WTC11 (cell line): ENCODE measurements at places on chromosomes 11 and 22.

DNA sequence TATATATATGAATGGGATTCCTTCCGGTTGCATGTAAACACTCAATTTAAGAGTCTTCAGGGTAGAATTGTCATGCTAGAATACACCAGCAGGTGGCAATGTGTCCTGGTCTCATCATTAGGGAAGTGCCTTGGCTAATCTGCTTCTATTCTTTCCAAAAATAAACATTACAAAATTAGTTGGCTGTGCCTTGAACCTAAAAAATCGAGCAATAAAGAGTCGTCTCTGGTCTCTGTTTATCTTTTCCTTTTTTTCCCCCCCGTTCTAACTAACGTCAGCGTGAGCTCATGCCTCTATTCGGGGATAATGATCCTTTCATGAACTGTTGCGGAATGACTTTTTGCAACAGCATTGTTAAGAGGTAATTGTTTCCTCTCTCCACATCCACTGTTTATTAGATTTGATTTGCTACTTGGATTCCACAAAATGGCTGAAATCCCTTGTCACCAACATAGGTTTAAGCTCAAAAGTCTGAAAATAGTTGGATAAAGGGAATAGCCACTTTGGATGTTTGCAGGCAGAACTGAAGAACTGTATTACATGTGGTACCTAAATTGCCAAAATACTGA is 1.2 kb upstream of the ARHGEF12 start:
- H3K27ac ChIP-seq, result 0 out of 2 replicates have a peak overlapping the region, but pooled peaks have one; percentile 79
- H3K4me3 ChIP-seq, result peak overlapping the region; percentile 78
- peak; percentile 29 for DNase-seq
- peaks cover 29% of the 10 kb centered on the region for H3K4me1 ChIP-seq

GRCh38 chr22:37929390-37929789 is 23.3 kb downstream of the MICALL1 start:
- H3K4me3 ChIP-seq, result no peak overlapping the region
- H3K27me3 ChIP-seq, result no peaks in the 10 kb centered on the region; the same call in 1 of the 2 replicates
- no peak for DNase-seq
- H3K27ac ChIP-seq, result no peak overlapping the region
- H3K36me3 ChIP-seq, result peaks cover 17% of the 10 kb centered on the region
- H3K4me1 ChIP-seq, result peaks cover 3% of the 10 kb centered on the region

- H3K4me1 ChIP-seq, result peaks cover 43% of the 10 kb centered on the region
- peak overlapping the region; percentile 98 for H3K27ac ChIP-seq
- no peak for DNase-seq
- H3K36me3 ChIP-seq, result peaks cover 9% of the 10 kb centered on the region
- H3K4me3 ChIP-seq, result peak overlapping the region; percentile 45; the same call in 1 of the 2 replicates
- H3K27me3 ChIP-seq, result no peaks in the 10 kb centered on the region
Observed at GRCh38 chr22:41288245-41288946, 2.4 kb upstream of the RANGAP1 start.

DNA sequence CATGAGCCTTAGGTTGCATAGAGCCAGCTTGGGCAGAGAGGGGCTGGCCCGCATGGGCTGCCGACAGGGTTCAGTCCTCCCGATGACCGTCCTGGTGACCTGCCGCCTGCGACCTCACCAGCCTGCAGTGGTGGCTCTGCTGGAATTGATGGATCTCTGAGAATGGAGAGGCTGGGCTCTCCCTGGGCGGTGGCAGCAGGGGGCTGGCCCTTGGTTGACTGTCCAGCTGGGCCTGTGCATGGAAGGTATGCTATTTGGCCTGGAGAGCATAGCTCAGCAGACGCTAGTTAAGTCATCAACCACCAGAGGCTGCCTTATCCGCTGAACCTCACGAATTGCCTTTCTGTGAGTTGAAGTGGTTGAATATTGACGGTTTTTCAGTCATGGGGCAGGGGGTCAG is 19.7 kb downstream of the GRAMD4 start:
- 0 out of 2 replicates have a peak overlapping the region, but pooled peaks have one; percentile 30 for H3K27ac ChIP-seq
- no peaks in the 10 kb centered on the region; the same call in 1 of the 2 replicates for H3K36me3 ChIP-seq
- DNase-seq, result no peak
- peaks cover 11% of the 10 kb centered on the region for H3K4me1 ChIP-seq
- H3K27me3 ChIP-seq, result no peaks in the 10 kb centered on the region; the same call in 1 of the 2 replicates

- no peaks in the 10 kb centered on the region for H3K36me3 ChIP-seq
- no peaks in the 10 kb centered on the region; the same call in 1 of the 2 replicates for H3K27me3 ChIP-seq
- H3K27ac ChIP-seq, result no peak overlapping the region
- DNase-seq, result no peak
Observed at GRCh38 chr11:10725114-10725906, 25.7 kb upstream of the CTR9 start.

GRCh38 chr11:44607319-44607962 is 42.0 kb downstream of the CD82 start:
- H3K36me3 ChIP-seq, result no peaks in the 10 kb centered on the region
- peaks cover 8% of the 10 kb centered on the region; the same call in 1 of the 2 replicates for H3K4me1 ChIP-seq
- no peak overlapping the region for H3K4me3 ChIP-seq
- no peak for DNase-seq
- no peaks in the 10 kb centered on the region for H3K27me3 ChIP-seq

DNA sequence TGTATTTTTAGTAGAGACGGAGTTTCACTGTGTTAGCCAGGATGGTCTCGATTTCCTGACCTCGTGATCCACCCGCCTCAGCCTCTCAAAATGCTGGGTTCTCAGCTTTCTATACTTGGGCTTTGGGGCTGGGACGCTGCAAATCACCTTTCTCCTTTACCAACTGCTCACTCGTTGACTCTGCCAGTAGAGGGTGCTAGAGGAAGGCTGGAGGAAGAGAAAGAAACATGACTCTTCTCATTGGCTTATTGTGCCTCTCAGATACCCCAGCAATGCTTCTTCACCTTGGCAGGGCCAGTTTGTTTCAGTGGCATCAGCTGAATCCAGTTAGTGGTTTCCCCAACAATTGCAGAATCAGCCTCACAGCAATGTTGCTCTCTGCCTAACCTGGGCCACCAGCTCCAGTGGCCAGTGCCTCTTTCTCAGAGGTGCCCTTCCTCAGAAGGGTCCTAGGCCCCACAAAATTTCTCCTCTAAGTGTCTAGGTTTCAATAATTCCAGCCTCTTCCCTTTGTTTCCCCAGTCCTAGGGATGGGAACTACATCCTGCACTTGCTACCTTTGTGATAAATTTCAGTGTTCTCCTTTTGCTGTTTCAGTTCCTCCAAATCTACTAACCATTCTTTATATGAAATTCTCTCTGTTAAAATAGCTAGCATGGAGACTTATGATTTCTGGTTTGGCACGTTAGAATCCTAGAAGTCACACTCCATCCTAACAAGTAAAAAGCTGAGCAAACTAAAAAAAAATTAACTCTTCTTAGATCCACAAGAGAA is 71.5 kb upstream of the VSTM5 start:
- 0 out of 2 replicates have a peak, but pooled peaks cover 7% of the 10 kb centered on the region for H3K4me1 ChIP-seq
- peaks cover 2% of the 10 kb centered on the region; the same call in 1 of the 2 replicates for H3K27me3 ChIP-seq
- peaks cover 7% of the 10 kb centered on the region; the same call in 1 of the 2 replicates for H3K36me3 ChIP-seq
- peak; percentile 79 for DNase-seq
- H3K27ac ChIP-seq, result no peak overlapping the region

DNA sequence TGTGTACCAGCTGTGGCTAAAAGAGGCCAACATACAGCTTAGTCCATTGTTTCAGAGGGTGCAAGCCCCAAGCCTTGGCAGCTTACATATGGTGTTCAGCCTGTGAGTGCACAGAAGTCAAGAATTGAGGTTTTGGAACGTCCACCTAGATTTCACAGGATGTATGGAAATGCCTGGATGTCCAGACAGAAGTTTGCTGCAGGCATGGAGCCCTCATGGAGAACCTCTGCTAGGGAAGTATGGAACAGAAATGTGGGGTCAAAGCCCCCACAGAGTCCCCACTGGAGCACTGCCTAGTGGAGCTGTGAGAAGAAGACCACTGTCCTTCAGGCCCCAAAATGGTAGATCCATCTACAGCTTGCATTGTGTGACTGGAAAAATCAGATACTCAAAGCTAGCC is 42.2 kb upstream of the PTH start:
- H3K27me3 ChIP-seq, result peaks cover 6% of the 10 kb centered on the region; the same call in 1 of the 2 replicates
- DNase-seq, result no peak
- H3K27ac ChIP-seq, result no peak overlapping the region
- no peak overlapping the region for H3K4me3 ChIP-seq

DNA sequence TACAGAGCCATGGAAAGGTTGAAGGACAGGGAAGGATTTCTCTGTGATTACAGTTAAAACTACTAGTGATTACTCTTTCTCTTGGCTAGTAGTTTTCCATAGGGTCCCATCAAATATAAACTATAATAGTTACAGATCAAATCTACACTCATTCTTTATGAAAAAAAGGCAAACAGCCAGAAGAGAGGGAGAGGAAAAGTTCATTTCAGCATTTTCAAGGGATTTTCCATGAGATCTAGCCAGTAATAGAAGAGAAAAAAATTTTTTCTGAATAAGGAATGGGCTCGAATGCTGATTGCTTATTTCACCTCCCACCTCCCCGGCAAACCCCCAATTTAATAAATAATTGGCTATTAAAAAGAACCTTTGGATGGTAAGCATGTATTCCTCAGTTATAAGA is 74.8 kb upstream of the BLID start:
- no peak for DNase-seq
- no peaks in the 10 kb centered on the region for H3K36me3 ChIP-seq
- H3K27ac ChIP-seq, result no peak overlapping the region

DNA sequence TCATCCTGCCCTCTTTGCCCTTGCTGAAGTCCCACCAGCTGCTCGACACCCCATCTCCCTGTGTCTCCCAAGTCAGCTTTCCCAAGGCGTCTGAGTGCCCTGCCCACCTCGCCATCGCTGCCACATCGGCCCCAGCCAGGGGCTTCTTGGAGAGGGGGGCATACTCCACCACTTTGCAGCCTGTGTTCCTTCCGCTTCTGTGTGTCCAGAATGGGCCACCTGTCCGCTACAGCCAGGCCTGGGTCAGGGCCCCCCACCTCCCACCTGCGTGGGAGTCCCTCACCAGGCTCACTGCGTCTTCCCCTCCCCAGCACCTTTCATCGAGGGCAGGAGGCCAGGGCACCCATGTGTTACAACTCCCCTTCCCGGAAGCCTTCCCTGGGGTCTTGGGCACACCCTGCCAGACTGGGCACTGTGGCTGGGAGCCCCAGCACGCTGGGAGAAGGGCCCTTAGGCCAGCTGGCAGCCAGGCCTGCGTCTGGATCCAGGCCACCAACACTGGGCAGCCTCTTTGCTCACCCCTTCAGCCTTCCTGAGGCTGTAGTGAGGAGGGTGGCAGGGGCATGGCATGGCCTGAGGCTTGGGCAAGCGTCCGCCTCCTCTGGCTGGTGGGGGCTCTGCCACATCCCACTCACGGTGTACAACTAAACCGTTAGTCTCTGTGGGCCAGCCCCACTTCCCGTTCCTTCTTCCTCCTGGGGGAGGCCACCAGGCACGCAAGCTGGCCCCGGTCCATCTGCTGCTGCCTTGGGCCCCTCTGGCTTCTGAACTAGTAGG is 13.4 kb downstream of the CPT1A start:
- H3K4me3 ChIP-seq, result no peak overlapping the region
- 0 out of 2 replicates have a peak overlapping the region, but pooled peaks have one; percentile 65 for H3K27ac ChIP-seq
- H3K36me3 ChIP-seq, result no peaks in the 10 kb centered on the region
- peaks cover 34% of the 10 kb centered on the region for H3K4me1 ChIP-seq

DNA sequence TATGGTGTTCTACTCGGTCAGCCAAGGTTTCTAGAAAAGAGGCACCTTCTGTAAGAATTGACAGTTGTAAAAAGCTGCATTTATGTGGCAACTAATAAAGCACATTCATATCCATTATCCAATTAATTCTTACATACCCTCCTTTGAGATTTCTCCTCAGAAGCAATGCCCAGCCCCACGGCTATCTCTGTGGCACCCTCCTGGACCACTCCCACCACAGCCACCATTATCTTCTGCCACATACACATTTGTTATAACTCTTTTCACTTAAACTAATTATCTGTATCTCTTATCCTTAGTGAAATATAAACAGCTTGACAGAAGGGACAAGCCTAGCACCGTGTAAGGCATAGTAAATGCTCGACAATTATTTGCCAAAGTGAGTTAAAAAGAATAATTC is 48.5 kb downstream of the PAK1 start:
- 0 out of 2 replicates have a peak overlapping the region, but pooled peaks have one; percentile 6 for H3K27ac ChIP-seq
- H3K4me3 ChIP-seq, result no peak overlapping the region
- no peaks in the 10 kb centered on the region for H3K27me3 ChIP-seq
- peaks cover 78% of the 10 kb centered on the region for H3K4me1 ChIP-seq

DNA sequence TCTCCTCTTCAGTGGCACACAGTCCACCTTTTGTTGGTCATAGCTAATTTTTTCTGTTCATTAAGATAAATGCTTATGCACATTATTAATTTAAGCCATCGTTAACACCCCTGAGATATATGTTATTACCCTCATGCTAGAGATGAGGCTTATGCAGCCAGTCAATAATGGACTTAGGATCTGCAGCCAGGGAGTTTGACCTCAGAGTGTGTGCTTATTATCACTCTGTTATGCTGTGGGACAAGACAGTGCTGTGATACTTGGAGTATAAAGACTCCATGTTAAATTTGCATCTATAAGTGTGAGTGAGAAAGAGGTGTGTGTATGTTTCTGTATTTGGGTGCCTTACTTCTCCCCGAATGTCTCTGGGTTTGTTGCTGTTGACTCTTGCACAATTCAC is 969.3 kb downstream of the OPCML start:
- no peak overlapping the region for H3K4me3 ChIP-seq
- no peaks in the 10 kb centered on the region for H3K4me1 ChIP-seq
- no peaks in the 10 kb centered on the region for H3K27me3 ChIP-seq
- DNase-seq, result no peak

DNA sequence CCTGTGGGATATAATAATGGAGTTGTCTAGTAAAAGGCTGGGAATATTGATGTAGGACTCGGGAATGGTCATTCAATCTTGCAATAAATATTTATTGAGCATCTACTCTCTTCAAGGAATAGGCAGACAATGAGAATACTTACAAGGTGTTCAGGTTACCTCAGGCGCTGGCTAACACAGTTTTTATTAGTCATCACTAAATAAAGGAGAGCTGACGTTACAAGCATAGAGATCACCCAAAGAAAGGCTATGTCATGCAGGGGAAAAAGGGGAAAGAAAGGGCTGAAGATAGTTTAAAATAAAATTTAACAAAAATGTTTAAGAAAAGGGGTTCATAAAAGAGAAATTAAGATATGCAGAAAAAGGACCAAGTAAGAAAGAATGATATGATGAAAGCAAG is 15.8 kb upstream of the CTSC start:
- no peaks in the 10 kb centered on the region for H3K36me3 ChIP-seq
- peaks cover 14% of the 10 kb centered on the region for H3K4me1 ChIP-seq
- no peak overlapping the region for H3K4me3 ChIP-seq
- no peak overlapping the region for H3K27ac ChIP-seq

DNA sequence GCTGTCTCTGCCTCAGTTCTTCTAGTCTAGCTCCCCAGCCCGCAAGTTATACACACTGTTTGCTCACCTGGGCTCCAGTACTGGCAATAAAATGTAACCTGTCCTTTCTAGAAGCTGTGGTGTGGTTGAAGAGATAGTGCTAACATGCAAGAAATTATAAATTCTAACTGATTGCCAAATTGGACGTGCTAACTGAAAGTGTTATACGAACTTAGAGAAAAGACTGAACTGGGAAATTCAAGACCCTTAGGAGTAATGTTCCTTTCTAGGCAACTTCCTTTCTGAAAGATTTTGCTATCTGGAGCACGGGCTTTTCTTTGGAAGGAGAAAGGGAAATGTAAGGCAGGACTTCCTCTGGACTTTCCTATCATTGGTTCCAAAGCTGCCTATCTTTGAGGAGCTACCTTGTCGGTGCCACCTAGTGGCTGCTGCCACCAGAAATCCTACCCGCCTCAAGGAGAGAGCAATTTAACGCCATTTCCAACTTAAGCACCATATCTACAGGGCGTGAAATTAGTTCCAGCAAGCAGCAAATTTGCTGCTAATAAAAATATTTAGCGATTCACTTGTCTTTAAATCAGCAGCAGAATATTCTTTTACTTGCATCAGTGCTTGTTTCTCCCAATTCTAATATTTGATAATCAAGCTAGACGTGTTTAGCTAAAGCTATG is 12.7 kb upstream of the TMEM218 start:
- peaks cover 77% of the 10 kb centered on the region for H3K27me3 ChIP-seq
- H3K27ac ChIP-seq, result no peak overlapping the region
- H3K4me3 ChIP-seq, result no peak overlapping the region
- peak; percentile 58 for DNase-seq
- no peaks in the 10 kb centered on the region for H3K4me1 ChIP-seq
